Activated naive CD8-positive, alpha-beta T cell treated with anti-CD3 and anti-CD28 coated beads for 36 hours (primary cell): ENCODE measurements at places on chromosomes 11 and 22. TPM values are rescaled to one million over a fixed set of nuclear protein-coding genes. Genes with fewer than 3 reads are reported as not detected.

GRCh38 chr11:62062223-62062861 lies 61.5 kb upstream of the INCENP start:
- H3K27me3 ChIP-seq, result no peaks in the 10 kb centered on the region
- no peaks in the 10 kb centered on the region for H3K36me3 ChIP-seq
- H3K4me1 ChIP-seq, result no peaks in the 10 kb centered on the region
- no peak overlapping the region for H3K27ac ChIP-seq

- no peak overlapping the region for H3K4me3 ChIP-seq
- H3K36me3 ChIP-seq, result no peaks in the 10 kb centered on the region
- H3K27ac ChIP-seq, result no peak overlapping the region
- DNase-seq, result no peak
Observed at GRCh38 chr11:92692826-92693546, 276.5 kb upstream of the MTNR1B start.

- H3K4me3 ChIP-seq, result no peak overlapping the region
- no peaks in the 10 kb centered on the region for H3K4me1 ChIP-seq
- H3K27me3 ChIP-seq, result peaks cover 12% of the 10 kb centered on the region
- H3K36me3 ChIP-seq, result no peaks in the 10 kb centered on the region
- no peak overlapping the region for H3K27ac ChIP-seq
- no peak for DNase-seq
Observed at GRCh38 chr11:32849761-32850160, 20.0 kb downstream of the PRRG4 start.

- peak overlapping the region; percentile 76 for H3K27ac ChIP-seq
- no peaks in the 10 kb centered on the region for H3K27me3 ChIP-seq
- no peak for DNase-seq
- peaks cover 50% of the 10 kb centered on the region for H3K4me1 ChIP-seq
Observed at GRCh38 chr11:82969811-82970210, 68.3 kb downstream of the DDIAS start.

- no peak overlapping the region for H3K27ac ChIP-seq
Observed at GRCh38 chr11:46451759-46452158, 60.2 kb upstream of the CHRM4 start.

DNA sequence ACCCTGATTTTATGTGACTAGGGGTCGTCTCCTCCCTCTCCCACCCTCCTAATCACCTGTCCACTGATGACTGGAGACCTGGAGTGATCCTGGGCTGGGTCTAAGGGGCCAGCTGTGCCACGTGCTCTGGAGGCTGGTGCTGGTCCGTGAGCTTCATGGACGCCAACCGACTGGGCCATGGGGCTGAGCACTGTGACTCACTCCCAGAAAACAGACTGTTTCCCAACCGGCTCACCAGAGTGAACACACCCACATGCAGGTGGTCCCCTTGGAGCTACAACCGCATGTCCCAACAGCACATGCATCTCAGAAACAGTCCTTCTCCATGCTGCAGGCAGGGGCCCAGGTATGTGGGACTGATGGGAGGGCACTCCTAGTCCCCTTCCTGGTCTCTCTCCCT lies 14.0 kb upstream of the LMO1 start:
- no peak overlapping the region for H3K4me3 ChIP-seq
- H3K4me1 ChIP-seq, result no peaks in the 10 kb centered on the region
- H3K36me3 ChIP-seq, result no peaks in the 10 kb centered on the region

Gene RAG1
- total RNA-seq, result 0.43 TPM

Gene MS4A15
- not detected for total RNA-seq

Gene SGSM1
- not detected for total RNA-seq

Gene HSD17B12
- total RNA-seq, result 54.2 TPM
